ENCODE measurements at places on chromosomes 1 and 21. TPM values are rescaled to one million over a fixed set of nuclear protein-coding genes. Genes with fewer than 3 reads are reported as not detected.

Gene NID1
- 42.1 TPM for total RNA-seq

Gene KRTAP19-1
- total RNA-seq, result not detected

Gene SPATA6
- total RNA-seq, result 8.3 TPM

Gene GPR37L1
- not detected for total RNA-seq

Gene NKAIN1
- total RNA-seq, result 0.11 TPM

Gene DMRTA2
- 0.08 TPM for total RNA-seq

Gene COL11A1
- total RNA-seq, result 0.13 TPM

Gene NBPF9
- total RNA-seq, result 7.6 TPM

Gene DCDC2B
- not detected for total RNA-seq

Gene OLFM3
- not detected for total RNA-seq

Gene CFAP141
- total RNA-seq, result not detected

Gene CD53
- total RNA-seq, result 5.2 TPM

Gene CFAP45
- 0.32 TPM for total RNA-seq
